ENCODE measurements at places on chromosomes 5 and 9.

DNA sequence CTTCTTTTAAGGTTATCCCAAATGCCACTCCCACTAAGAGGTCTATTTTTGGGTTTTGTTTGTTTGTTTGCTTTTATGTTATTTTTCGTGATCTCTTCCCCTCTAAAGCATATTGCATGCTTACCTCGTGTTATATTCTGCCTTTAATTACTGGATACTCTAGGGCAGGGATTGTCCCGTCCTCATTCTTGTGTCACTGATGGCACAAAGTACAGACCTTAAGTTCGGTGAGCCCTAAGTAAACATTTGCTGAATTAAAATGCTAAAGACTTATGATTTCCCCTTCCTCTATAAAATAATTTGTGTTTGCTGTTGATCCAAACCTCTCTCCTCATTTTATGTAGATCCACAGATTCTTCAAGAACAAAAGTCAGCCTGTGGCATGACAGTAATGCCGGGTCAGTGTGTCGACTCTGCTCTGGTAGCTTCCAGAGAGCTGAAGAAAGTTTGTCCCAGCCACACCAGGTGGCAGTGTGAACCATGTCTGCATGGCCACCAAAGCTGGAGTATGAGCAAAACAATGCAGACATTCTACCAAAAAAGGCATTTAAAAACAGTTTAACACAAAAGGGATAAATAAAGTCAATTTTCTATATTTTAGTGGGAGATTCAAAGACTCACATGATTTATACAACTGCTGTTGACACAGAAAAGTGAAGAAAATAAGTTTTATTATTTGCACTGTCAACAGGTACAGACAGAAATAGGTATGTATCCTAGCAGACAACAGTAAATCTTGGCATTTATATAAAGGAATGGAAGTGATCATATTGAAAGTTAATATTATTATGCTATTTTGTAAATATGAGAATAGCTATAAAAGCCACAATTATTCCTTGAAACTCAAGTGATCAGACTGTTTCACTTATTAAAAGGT, 17.9 kb upstream of the POC5 start:
- DNase-seq, result no peak

DNA sequence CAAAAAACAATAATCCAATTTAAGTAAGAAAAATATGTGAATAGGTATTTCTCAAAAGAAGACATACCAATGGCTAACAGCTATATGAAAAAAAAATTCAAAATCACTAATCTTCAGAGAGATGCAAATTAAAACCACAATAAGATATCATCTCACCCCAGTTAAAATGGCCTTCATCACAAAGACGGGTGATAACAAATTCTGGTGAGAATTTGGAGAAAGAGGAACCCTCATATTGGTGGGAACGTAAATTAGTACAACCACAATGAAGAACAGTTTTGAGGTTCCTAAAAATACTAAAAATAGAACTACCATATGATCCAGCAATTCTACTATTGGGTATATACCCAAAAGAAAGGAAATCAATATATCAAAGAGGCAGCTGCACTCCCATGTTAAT, 94.3 kb downstream of the TMEM167A start:
- no peak for DNase-seq

GRCh38 chr9:89884356-89885083, 279.7 kb downstream of the GADD45G start:
- no peak for DNase-seq

DNA sequence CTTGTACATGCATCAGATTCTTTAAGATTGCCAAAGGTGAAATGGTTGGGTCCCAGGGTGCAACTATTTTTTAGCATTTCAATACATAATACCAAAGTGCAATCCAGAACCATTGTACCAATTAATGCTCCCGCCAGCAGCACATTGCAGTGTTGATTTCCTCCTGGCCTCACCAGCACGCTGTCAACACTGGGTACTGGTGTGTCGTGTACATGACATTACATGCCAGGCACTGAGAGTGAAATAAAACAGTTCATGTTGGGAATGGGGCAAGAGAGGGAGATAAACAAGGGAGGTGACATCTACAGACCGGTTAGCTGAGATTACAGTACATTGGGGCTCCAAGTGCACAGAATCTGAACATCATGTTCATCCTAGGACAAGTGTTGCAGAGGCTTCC, 37.8 kb downstream of the HMGCS1 start:
- DNase-seq, result no peak

- DNase-seq, result no peak
These were observed 601.9 kb downstream of the SEMA5A start for GRCh38 chr5:8944005-8944404.

DNA sequence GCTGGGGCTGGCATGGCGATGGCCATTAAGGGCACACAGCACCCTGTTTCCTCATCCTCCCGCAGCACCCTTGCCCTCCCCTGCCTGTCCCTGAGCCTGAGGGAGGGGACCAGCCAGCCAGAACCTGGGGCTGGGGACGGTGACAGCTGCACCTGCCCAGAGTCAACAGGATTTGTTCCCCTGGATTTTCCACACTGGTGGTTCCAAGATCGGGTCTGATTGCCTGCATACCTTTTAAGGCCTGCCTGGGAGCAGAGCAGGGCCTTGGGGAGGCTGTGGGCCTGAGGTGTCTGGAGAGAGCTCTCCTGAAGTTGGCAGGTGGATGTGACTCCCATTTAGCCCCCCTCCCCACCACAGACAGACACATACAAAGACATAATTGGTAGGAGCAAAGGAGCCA, 61.0 kb upstream of the C5orf58 start:
- no peak for DNase-seq

- DNase-seq, result no peak
These were observed 43.3 kb downstream of the RAI14 start for GRCh38 chr5:34699155-34700077.

DNA sequence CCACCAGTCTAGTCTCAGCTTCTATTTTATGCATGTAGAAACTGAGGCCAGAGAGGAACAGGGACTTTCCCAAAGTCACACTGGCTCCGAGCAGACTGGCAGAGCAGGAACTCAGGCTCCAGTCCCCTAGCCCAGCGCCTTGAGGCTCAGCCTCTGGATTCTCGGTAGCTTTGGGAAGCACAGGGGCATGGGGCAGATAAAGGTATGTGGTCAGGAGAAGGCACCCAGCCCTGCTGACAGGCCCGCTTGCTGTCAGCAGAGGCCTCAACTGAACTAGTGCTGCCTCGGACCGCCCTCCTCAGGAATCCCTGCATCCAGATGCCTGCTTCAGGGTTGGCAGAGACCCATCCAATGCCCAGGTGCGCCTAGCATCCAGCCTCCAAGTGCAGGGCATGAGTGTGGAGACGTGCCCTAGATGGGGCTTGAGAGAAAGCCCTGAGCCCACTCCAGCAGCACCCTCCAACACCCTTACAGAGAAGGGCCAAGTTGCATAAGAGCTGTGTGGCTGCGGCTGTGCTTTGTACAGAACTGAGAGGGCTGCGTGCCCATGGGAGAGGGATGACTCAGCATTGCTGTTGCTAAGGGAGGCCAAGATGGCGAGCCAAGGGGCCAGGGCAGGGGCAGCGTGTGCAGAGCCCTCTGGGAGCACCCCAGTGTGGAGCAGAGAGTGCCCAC, 168.6 kb downstream of the MACROH2A1 start:
- no peak for DNase-seq

DNA sequence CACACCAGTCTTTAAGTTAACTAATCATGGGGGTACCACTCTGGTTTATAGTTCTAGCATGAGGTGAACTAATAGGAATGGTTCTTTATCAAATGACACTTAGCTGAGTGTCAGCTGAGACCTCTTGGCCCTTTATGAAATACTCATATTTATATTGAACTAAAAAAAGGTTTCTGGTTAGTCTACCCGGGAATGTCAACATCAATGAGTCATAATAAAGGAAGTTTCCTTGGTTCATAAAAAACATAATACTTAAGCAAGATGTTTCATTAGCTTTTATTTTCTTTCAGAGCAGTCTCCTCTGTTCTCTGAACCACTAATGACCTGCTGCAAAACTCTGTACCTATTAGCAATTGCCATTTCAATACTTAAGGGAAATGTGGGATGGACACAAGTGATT, 13.7 kb downstream of the DAB2 start:
- no peak for DNase-seq

DNA sequence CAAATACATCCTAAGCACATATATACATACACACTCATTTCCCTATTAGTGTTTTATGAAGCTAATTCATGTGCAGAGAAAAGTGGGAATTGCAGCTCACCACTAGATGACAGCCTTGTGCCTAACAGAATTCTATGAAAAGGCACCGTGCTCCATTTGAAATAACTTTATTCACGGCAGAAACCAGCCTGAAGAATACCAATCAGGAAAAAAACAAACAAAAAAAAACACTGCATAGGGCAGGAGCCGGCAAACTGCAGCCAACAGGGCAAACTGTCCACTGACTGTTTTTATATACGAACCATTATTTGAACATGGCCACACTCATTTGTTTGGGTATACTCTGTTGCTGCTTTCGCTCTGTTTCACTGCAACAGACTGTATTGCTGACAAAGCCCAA, 33.6 kb downstream of the ERMP1 start:
- no peak for DNase-seq

DNA sequence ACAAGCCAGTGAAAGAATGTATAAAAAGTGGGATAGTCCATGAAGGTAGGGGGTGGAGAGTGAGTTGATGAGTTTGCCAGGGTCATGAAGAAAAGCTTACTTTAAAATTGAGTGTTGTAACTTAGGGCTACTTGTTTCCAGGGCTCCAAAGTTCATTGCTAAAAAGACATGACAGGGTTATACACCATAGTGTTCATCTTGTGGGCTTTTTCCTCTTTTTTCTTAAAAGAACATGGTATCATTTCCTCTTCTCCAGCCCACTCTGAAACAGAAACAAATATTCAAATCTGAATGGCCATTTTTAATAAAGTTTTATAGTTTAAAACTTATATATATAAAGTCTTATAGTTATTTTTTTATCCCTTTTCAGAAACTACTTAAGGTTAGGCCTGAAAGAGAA, 115.7 kb upstream of the SMC2 start:
- no peak for DNase-seq

- DNase-seq, result no peak
These were observed 28.3 kb downstream of the TCF7 start for GRCh38 chr5:134142806-134143205.

DNA sequence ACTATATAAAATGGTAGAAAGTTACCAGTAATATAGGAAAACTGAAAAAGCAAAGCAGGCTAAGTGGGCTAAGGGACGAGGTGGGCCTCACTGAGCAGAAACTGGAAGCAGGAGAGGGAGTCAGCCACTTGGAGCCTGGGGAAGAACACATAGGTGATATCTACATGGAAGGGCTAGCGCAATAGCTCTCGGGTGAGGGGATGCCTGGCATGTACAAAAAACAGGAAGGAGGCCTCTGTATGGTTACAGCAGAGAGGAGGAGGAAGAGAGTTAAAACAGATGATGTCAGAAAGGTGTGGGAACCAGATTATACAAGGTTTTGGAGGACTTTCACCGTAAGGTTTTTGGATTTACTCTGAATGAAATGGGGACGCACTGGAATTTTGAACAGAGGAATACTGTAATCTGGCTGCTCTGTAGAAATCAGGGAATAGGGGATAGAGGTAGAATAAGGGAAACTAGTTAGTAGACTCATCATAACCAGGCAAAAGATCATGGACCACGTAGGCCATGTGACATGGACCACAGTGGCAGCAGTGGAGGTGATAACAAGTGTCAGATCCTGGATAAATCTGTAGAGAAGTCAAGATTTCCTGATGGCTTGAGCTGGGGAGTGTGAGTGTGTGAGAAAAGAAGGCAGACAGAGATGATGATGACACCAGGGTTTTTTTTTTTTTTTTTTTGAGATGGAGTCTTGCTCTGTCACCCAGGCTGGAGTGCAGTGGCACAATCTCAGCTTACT, 52.5 kb downstream of the FNBP1 start:
- no peak for DNase-seq

GRCh38 chr9:28024676-28025075, 451.4 kb upstream of the C9orf72 start:
- no peak for DNase-seq

DNA sequence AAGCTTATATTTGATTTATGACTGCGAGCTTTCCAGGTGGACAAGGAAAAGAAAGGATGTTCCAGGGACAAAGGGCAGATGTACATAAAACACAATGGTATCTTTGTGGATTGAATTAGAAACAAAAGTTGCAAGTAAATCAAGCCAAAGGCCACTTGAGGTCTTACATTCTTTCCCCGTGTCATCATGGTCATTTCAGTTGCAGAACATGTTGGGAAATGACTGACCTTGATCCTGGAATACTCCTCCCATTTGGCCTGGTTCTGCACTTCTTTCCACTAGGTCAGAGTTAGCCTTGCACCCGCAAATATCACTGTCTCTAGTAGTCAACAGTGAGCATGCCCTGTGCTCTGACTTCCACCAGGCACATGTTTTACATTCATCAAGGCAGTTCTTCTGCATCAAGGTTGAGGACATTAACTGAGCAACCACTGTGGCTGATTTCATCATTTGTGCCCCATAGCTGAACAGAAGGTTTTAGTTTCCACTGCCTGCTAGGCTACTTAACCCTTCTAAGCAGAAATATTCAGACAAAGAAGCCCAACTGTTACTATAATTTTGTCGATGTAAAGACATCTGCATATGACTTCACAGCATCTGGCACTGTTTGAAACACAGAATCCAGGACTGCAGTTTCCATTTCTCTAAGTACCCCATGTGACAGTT, 1161.7 kb upstream of the DMAC1 start:
- DNase-seq, result no peak

DNA sequence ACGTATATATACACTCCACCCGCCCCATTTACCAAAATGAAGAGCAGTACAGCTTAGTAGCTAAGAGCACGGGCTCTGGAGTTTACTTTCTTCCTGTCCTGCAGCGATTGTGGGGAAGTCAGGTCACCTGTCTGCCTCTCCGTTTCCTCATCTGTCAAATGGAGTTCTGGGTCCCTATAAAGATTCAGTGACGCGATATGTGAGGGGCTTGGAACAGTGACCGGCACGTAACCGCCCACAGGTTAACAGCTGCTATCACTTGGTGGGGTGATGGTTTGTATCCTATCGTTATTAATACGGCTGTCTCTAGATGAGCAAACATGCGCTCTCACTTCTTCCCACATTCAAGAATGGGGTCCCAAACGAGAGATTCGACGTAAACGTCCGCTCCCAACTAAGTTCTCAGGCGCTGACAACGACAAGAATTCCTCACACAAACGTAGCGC, 426 bp downstream of the FAM114A2 start:
- DNase-seq, result no peak

DNA sequence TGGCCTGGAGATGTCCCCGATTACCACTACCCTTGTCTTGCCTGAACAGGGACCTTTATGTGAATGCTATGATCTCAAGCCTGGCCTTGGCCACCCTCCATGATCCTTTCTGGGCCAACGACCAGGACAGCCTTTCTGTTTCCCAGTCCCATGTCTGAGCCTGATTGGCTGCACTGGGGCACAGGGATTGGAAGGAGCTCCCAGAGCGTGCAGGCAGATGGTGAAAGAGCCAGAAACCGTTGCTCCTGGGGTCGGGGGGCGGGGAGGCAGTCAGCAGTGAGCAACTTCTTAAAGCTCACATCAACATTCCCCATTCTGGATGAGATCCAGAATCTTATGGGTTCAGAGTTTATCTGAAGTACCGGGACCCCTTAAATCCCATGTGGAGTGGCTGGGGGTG, 84.4 kb downstream of the INSYN2B start:
- no peak for DNase-seq

GRCh38 chr5:159849437-159850083, 66.7 kb upstream of the ADRA1B start:
- DNase-seq, result no peak
